Lung (tissue), 17 donors: ENCODE measurements at places on chromosomes 2 and 18. TPM values are rescaled to one million over a fixed set of nuclear protein-coding genes. Genes with fewer than 3 reads are reported as not detected.

- DNase-seq = no peak
These were observed 99.5 kb downstream of the RNF144A start for GRCh38 chr2:7016601-7017211.

RAB17 gene
- 48.0 TPM for total RNA-seq

DNA sequence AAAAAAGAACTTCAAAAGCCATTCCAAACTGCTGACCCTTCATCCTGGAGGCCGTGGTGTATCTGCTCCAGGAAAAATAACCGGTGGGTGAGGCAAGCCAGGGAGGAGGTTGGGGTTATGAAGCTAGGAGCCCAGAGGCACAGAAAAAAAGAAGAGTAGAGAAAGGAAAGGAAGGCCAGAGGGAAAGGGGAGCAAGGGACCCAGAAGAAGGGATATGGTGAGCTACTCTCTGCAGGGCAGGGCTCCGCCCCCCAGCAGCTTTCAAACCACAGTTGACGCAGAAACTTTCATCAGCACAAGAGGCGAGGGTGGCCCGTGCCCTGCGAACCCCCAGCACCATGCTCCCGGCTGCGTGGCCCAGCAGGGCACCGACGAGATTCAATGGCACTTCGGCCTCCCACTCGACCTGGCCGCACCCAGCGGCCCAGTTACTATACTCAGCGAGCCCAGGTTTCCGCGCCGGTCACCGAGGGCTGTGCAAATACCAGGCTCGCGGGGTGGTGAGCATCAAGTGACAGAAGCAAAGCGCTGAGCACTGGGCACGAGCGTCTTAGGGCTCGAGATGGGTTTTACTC lies 665 bp downstream of the MCM6 start:
- DNase-seq = peak; percentile 52

GRCh38 chr18:66533693-66534092 lies 70.2 kb downstream of the CDH19 start:
- DNase-seq = no peak

GRCh38 chr2:138193416-138194213 lies 229.3 kb downstream of the HNMT start:
- no peak for DNase-seq

DNA sequence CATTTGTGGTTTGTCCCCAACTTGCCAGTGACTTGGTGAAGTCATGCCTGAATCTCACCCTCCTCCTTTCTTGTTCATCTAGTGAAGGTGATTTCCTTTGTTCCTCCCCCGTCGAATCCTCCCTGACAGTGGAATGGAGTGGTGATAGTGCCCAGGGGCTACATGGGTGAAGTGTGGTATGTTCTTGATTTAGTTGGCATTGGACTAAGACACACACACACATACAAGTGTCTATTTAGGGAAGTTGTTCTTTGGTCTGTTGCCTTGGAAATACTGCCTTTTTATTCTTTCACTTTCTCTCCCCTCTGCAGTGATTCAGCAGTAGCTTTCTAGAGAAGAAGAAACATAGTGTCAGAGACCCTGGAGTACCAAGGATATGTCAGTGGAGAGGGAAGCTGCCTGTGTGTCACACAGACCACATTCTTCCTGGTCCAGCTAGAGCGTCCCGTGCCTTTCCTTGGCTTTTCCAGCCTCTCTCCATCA lies 10.9 kb downstream of the INPP4A start:
- no peak for DNase-seq

- no peak for DNase-seq
These were observed 63.5 kb downstream of the LAMA3 start for GRCh38 chr18:23752796-23753195.
